ENCODE measurements at places on chromosomes 5 and 9.

GRCh38 chr5:134148316-134148715 lies 28.4 kb downstream of the SKP1 start:
- peaks cover 63% of the 10 kb centered on the region for H3K36me3 ChIP-seq
- no peaks in the 10 kb centered on the region for H3K27me3 ChIP-seq
- no peak overlapping the region for H3K4me3 ChIP-seq
- no peak for DNase-seq

DNA sequence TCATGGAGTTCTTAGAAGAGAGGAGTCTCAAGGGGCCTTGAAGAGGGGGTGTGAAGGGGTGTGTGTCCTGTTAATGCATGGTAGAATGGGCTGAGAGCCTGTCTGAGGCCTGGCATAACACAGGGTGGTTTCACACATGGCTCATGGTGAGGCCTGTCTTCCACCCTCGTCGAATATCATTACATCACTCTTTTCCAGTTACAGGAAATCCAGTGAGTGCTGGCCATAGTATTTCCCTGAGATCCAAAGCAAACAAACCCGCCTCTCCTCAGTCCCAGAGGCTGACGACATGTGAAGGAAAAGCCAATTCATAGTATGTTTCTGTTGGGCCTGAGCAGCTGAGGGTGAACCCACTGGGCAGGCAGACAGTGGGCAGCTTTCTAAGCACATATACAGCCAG lies 159.4 kb upstream of the NR3C1 start:
- DNase-seq: no peak
- H3K4me1 ChIP-seq: no peaks in the 10 kb centered on the region
- no peaks in the 10 kb centered on the region for H3K36me3 ChIP-seq
- no peaks in the 10 kb centered on the region for H3K27me3 ChIP-seq
- no peak overlapping the region for H3K27ac ChIP-seq

- H3K27me3 ChIP-seq: no peaks in the 10 kb centered on the region
- no peaks in the 10 kb centered on the region for H3K36me3 ChIP-seq
- no peak overlapping the region for H3K27ac ChIP-seq
- no peak overlapping the region for H3K4me3 ChIP-seq
- no peak for DNase-seq
Observed at GRCh38 chr5:14309878-14310531, 166.9 kb downstream of the TRIO start.

- peaks cover 17% of the 10 kb centered on the region for H3K36me3 ChIP-seq
- DNase-seq: peak; percentile 69
- H3K27me3 ChIP-seq: no peaks in the 10 kb centered on the region
Observed at GRCh38 chr5:1479581-1480188, 34.4 kb upstream of the SLC6A3 start.

DNA sequence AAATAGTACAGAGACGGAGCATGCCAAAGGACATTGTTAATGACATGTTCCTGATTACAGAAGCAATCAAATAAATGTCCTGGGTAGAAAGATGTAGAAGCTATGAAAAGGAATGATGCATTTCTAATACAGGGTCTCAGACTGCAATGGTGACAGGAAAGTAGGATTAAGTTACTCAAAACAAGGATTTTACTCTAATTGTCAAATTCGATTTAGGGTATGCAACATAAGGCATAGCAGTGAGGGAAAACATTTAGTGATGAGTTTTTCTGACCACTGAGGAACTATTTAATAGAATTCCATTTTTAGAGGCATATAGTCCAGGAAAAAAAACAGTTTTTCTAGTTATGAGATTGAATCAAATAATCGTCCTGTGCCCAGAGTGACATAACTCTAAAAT lies 715.1 kb upstream of the ACO1 start:
- no peaks in the 10 kb centered on the region for H3K4me1 ChIP-seq
- no peaks in the 10 kb centered on the region for H3K27me3 ChIP-seq
- H3K36me3 ChIP-seq: no peaks in the 10 kb centered on the region
- H3K4me3 ChIP-seq: no peak overlapping the region
- DNase-seq: no peak

- no peak overlapping the region for H3K4me3 ChIP-seq
- H3K4me1 ChIP-seq: no peaks in the 10 kb centered on the region
- H3K27me3 ChIP-seq: no peaks in the 10 kb centered on the region
- DNase-seq: no peak
Observed at GRCh38 chr5:107982703-107983425, 312.1 kb upstream of the EFNA5 start.

- no peaks in the 10 kb centered on the region for H3K4me1 ChIP-seq
- H3K27ac ChIP-seq: no peak overlapping the region
- H3K36me3 ChIP-seq: no peaks in the 10 kb centered on the region
- no peaks in the 10 kb centered on the region for H3K27me3 ChIP-seq
- H3K4me3 ChIP-seq: no peak overlapping the region
- no peak for DNase-seq
Observed at GRCh38 chr5:7955476-7955875, 86.5 kb downstream of the MTRR start.
